Thyroid gland (tissue), 4 donors: ENCODE measurements at places on chromosomes 13 and 19.
A peak's percentile ranks its signal among the peaks of the same experiment; 100 is the strongest.

GRCh38 chr19:10724573-10725071 lies 6.7 kb downstream of the DNM2 start:
- DNase-seq, result no peak

DNA sequence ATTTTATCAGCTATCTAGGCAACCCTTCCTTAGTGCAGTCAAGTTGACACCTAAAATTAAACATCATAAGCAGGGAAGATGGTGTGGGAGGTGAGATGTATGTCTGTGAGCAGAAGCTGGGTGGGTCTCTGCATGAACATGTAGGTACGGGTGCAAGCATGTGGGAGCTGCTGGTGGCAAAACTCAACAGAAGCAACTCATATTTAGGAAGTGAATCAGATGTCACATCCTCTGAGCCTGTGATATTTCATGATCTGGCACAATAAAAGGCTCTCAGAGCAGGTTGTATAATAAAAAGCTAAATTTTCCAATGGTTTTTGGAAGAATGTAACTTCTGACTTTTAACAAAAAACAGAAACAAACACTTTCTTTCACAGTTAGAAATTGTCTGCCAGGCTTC lies 44.4 kb downstream of the C1QTNF9 start:
- no peak for DNase-seq

DNA sequence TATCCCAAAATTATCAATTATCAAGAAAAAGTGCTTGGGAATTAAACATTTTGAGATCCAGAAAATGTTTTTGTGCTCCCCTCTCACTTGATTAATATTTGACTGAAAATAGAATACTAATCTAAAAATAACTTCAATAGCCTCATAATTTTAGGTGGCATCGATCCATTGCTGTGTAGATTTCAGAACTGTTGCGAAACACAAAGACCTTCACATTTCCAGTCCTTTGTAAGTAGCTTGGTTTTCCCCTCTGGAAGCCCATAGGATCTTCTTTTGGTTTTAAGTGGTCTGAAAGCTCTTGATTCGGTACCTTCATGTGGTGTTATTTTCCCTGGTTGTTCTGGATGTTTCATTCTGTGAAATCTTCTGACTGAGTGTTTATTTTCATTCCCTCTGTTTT lies 176.5 kb downstream of the NUFIP1 start:
- no peak for DNase-seq

DNA sequence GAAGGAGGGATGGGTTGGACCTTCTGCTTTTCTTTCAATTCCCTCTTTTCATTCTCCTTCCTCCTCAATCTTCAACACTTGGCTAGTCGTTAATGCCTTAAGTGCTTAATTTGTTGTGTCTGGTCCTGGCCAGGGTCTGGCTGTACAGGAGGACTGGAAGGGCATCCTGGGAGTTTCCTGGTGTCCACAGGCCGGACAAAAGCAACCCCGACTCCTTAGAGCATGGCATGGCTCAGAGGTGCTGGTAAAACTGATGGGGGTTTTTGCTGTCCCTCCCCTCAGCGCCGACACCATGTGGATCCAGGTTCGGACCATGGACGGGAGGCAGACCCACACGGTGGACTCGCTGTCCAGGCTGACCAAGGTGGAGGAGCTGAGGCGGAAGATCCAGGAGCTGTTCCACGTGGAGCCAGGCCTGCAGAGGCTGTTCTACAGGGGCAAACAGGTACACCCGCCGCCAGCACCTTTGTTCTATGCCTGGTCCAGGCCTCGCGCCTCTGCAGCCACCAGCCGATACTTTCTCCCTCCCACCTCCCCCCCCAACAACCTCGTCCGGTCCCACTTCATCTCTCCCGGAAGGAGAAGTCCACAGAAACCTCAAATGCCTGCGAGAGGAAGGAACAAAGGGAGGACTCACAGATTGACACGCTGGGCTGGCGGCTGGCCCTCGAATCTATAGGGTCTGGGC lies 1.4 kb downstream of the UHRF1 start:
- DNase-seq, result no peak

DNA sequence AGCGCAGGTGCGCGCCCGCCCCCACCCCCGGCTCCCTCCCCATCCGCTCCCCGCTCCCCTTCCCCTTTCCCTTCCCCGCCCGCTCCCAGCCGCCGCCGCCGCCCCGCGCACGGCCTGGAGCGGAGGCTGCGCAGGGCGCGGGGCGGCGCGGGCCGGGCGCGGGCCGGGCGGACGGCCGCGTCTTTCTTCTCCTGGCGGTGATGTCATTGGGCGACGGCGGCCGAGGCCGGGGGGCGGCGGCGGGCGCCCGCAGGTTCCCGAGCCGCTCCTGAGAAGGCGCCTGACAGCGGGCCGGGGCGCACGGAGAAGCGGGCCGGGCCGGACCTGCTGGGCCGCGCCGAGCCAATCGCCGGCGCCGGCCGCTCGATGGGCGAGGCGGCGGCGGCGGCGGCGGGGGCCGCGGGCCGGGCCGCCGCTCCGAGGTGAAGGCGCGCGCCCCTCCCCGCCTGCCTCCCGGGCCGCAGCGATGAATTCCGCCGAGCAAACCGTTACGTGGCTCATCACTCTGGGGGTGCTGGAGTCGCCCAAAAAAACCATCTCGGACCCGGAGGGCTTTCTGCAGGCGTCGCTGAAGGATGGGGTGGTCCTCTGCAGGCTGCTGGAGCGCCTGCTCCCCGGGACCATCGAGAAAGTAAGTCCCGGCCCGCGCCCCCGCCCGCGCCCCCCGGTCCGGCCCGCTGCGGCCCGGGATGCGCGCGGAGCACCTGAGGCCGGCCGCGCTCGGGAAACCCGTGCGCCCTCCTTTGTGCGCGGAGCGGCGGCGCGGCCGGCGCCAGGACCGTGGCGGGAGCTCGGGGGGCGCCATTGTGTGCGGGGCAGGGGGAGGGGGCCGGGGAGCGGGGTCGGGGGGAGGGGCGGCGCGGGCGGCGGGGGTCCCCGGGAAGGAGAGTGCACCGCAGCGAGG lies at the start of gene ARHGEF7:
TSS of gene ARHGEF7 (plus strand) at position 250 of the 904 bp plus-strand sequence. CDS start at position 467, 217 bp downstream.
- no peak for DNase-seq

DNA sequence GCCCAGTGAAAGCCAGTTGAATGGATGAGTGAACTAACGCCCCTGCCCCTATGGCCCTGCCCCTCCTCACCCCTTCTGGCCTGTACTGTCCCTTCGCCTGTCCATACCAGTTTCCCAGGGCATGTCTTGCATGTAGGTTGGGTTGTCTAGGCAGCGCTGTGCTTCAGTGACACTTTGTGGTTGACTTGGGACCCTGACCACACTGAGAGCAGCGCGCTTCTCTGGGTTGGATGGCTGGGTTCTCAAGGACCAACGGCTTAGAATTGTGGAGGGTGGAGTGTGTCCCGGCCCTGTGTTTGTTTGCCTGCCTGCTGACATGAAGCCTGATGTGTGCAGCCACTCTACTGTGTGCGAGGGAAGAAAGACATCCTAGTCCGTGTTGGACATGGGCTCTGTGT lies 15.8 kb downstream of the GATAD2A start:
- DNase-seq, result peak; percentile 61

DNA sequence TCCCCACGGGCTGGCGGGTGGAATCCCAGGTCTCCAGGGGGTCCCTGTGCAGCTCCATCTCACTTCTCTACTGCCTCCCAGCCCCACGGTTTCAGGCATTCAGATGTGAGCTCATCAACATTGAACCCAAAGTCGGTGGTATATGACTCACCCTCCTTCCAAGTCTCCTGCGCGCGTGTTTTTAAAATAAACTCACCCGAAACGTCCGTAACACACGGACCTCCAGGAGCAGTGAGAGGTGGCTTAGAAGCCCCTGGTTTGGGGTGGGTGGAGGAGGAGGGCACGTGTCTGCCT lies 14.0 kb upstream of the CRTC1 start:
- no peak for DNase-seq

DNA sequence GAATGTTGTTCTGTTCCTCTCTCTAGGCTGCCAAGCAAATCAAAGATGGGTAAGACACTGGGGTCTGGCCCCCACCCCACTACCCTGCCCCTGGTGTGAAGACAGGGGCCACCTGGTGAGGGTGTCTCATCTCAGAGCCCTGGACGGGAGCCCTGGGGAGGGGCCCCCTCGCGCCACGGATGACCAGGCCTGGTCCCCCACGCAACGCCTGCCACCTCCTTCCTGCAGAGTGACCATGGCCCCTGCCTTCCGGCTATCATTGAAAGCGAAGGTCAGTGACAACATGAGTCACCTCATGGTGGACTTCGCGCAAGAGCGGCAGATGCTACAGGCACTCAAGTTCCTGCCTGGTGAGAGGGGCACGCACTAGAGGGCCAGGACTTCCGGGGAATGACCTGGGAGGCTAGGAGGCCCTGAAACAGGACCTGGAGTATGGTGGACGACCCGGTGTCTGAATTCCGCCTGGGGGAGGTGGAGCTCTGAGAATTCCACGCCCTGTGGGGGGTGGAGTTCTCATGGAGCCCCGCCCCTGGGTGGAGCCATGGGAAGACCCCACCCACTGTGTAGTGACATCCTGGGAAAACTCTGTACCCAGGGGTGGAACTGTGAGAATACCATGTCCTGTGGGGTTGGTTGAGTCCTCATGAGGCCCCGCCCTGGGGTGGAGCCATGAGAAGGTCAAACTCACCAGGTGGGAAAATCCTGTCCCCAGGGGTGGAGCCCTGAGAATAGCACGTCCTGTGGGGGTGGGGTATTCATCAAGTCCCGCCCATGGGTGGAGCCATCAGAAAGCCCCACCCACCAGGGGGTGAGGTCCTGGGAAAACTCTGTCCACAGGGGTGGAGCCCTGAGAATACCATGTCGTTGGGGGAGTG lies 6.1 kb downstream of the FSD1 start:
- DNase-seq, result no peak

DNA sequence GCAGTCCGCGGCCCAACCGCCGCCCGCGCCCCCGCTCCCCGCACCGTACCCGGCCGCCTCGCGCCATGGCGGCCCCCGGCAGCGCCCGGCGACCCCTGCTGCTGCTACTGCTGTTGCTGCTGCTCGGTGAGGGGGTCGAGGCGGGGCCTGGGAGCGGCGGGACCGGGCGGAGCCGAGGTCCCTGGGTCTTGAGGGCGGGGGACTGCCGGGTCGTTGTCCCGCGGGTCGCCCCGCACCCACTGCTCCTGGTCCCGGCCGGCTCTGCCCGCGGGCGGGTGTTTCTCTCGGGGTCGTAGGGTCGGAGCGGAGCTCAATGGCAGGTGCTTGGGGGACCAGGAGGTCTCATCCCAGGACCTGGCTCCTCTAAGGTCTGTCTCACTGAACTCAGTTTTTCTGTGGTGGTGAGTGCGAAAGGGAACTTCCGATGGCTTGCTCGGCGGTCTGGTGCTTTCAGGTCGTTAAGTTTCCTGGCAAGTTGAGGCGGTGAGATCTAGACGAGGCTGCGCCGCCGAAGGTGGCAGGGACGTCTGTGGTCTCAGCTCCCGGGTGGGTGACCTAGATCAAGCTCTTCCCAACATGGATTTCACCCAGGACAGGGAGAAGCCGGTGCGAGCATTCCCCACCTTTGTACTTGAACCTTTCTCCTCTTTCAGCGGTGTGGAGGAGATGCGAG lies 467 bp downstream of the LAMP1 start:
- DNase-seq, result peak; percentile 7

GRCh38 chr19:45826934-45827333 lies 11.8 kb upstream of the RSPH6A start:
- DNase-seq, result no peak

- no peak for DNase-seq
Measured at GRCh38 chr19:45258862-45259261, 7.8 kb downstream of the MARK4 start.

GRCh38 chr13:60303166-60303565 lies 93.9 kb upstream of the TDRD3 start:
- DNase-seq, result no peak

DNA sequence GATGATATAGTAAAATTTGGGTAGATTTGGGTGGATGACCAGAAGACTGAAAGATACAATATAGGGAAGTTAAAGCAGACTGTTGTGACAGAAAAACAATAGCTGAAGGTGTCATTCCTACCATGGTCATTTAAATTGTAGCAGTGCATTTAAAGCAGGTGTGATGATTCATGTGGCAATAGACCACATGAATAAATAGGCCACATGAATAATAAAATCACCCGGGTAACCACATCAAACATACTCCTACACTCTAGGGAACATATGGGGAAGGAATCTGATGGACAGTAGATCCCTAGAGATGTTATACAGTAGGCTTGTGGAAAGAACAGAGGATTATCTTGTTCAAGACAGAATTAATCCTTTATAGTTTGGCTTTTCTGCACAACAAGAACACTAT lies 392.6 kb downstream of the SLITRK5 start:
- no peak for DNase-seq

DNA sequence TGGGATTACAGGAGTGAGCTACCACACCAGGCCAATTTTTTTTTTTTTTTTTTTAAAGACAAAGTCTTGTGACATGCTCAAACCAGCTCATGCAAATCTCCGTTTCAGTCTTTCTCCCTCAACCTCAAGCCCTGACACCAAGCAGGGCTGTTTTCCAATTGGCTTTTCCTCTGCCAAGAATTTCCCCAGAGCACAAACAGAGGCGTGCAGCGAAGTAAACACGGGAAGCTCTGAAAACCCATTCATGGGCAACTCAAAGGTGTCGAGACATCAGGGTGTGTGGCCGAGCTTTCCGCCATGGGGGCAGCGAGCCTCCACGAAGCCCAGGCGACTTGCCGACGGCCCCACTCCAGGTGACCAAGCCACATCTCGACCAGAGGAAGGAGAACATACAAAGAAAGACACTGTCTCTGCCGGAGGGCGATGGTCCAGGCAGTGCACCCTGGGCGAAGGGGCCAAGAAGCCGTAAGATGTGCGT lies 70.0 kb downstream of the INSR start:
- DNase-seq, result peak; percentile 8

- DNase-seq, result no peak
Measured at GRCh38 chr19:31716826-31717225, 367.6 kb upstream of the TSHZ3 start.

DNA sequence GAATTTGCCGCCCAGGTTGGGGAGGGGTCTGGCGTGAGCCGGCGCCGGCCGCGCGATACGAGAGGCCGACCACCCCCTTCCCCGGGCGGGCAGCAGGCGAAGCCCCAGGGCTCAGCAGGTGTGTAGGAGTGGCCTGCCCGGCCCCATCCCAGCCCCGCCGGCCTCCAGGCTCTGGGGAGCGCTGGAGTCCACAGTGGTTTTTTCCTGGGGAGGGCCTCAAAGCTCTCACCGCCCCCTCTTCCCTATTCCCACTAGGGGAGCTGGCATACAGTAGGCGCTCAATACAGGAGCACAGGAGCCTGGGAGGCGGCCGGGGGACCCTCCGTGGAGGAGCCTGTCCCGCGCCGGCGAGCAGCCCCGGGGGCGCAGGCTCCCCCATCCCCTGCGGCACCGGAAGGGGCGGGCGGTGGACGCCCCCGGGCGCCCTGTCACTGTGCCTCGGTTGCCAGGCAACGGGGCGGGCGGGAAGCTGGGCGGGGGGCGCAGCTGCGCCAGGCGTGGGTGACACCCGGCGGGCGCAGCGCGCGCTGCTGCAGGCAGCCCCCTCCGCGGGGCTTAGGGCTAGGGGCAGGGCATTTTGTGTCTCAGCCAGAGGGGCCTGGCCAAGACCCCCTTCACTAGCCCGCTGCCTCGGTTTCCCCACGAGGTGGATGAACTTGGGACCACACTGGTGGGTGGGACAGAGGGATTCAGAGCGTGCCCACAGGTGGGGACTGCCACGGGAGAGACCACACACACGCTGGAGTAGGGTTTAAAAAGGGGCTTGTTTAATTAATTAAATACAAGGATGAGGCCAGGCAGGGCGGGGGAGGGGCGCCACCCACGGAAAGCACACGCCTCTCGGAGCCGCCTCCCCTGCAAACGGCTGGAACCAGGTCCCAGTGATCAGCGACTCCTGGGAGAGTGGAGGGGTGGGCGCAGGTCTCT lies 3.6 kb upstream of the REXO1 start:
- no peak for DNase-seq

- DNase-seq, result peak; percentile 66
Measured at GRCh38 chr19:11375143-11375948, 880 bp downstream of the SWSAP1 start.

GRCh38 chr13:72384879-72385278 lies 342.6 kb downstream of the MZT1 start:
- DNase-seq, result no peak
